Smooth muscle cell of the umbilical artery (primary cell): ENCODE measurements at places on chromosomes 3 and 15. TPM values are rescaled to one million over a fixed set of nuclear protein-coding genes. Genes with fewer than 3 reads are reported as not detected.

RASSF1 gene
- 20.8 and 26.0 TPM in 2 replicates for total RNA-seq

ZNF662 gene
- total RNA-seq, result 1.1 and 1.2 TPM in 2 replicates

CCR5 gene
- not detected in 2 replicates for total RNA-seq

CFAP161 gene
- total RNA-seq, result 0.14 TPM in 1 of 2 replicates, not detected in the other

GOLGA8G gene
- under 0.01 TPM in 1 of 2 replicates, not detected in the other for total RNA-seq

CADM2 gene
- total RNA-seq, result 0.18 TPM in 1 of 2 replicates, not detected in the other

GNAT1 gene
- total RNA-seq, result not detected in 2 replicates

ALS2CL gene
- 0.30 and 0.37 TPM in 2 replicates for total RNA-seq
